ENCODE measurements at places on chromosomes 7 and 10.
A peak's percentile ranks its signal among the peaks of the same experiment; 100 is the strongest.

DNA sequence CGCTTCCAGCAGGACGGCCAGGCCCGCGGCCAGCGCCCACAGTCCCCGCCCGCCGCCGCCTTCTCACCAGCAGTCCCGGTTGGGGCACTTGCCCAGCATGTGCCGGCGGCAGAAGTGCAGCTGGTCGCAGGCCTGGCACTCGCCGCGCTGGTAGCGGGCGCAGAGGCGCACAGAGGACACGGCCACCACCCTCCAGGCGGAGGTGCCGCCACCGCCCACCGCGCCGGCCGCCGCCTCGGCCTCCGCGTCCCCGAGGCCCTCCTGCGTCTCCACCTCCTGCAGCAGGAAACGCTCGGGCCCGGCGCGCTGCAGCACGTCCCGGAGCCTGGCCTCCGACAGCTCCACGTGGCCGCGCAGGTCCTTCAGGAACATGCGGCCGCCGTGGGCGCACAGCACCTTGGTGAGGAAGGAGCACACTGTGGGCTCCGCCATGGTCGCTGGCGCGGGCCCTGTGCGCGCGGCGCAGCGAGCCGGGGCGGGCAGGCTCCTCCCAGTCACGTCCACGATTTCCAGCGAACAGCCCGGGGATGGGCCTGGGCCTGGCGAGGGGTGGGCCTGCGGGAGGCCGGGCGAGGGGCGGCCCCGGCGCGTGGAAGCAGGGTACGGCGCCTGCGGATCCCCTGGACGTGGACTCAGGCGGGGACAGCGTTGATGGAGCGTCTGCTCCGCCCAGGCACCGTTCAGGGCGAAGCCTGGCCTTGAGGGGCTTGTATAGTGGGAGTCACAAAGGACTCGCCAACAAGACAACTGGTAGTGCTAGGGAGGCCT is at the start of gene ZC3HAV1L:
TSS of gene ZC3HAV1L (minus strand) at position 457 of the 768 bp plus-strand sequence. CDS start at position 432, 25 bp downstream.
- peak; percentile 82 for DNase-seq

- peak; percentile 92 for DNase-seq
These were observed 22.5 kb downstream of the CCDC186 start for GRCh38 chr10:114151486-114151885.

- DNase-seq: peak; percentile 87
These were observed 30.1 kb upstream of the KMT2E start for GRCh38 chr7:104983578-104984539.

DNA sequence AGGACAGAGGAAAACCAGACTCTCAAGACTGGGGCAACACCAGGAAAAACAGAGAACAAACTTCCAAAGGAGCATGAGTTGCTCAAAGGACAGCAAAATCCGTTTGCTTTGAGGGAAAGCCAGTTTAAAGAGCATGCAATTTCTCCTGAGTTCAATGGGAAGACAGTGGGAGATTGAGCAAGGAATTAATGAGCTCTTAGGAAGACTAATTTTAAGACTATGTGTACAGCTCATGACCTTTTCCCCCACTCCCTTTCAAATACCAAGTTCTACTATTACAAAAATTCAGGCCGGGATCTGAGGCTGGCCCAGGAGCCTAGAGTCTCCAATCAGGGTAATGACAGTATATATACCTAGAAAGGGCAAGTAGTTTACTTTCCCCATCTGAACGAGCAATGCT is 79.2 kb downstream of the EPDR1 start:
- DNase-seq: no peak

- DNase-seq: peak; percentile 49
These were observed 63.0 kb downstream of the VOPP1 start for GRCh38 chr7:55509322-55509721.

GRCh38 chr10:31927884-31928548 is 615 bp downstream of the ARHGAP12 start:
- peak; percentile 63 for DNase-seq

DNA sequence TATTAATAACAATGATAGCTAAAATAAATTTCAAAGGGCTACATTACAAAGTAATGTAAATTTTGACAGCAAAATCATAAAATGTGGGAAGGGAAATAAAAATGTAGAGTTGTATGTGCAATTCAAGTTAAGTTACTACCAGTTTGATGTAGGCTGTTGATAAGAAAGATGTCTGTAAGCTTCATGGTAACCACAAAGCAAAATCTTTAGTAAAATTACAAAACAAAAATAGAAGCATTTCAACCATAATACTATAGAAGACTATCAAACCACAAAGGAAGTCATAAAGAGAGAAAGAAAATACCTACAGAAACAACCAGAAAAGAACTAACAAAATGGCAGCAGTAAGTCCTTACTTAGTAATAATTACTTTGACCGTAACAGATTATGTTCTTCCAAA is 99.1 kb downstream of the C7orf25 start:
- DNase-seq: no peak

- no peak for DNase-seq
These were observed 170.5 kb upstream of the NPSR1 start for GRCh38 chr7:34487391-34488115.

- DNase-seq: no peak
These were observed 11.7 kb upstream of the RAMP3 start for GRCh38 chr7:45145881-45146280.

- DNase-seq: no peak
These were observed 78.4 kb upstream of the TMEM168 start for GRCh38 chr7:112868609-112869008.

DNA sequence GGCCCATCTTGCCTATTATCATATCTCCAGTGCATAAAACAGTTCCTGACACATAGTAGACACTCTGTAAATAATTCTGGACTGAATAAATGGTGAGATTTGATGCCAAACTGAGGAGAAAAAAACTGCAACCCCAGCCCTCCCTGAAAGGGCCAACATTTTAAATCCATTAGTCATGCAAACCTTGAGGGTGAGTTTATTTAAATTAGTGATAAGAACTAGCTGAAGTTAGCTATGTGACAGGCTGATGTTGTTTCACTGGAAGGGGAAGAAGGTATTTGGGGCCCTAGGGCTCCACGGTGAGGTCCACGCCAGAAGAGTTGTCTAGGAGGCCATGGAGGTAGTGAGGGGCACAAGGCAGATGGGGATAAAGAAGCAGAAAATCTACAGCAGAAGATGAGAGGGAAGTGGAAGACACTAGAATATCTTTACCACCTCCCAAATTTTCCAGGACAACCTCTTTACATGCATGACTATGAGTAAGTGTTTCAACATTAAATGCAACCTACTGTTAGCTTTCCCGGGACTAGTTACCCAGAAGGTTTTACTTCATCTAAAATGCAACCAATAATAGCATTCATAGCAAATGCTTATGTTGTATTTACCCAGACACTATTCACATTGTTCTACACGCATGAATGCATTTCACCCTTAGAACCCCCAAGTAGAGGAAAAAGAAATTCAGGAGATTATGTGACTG is 183.2 kb upstream of the LYZL1 start:
- peak; percentile 81 for DNase-seq

DNA sequence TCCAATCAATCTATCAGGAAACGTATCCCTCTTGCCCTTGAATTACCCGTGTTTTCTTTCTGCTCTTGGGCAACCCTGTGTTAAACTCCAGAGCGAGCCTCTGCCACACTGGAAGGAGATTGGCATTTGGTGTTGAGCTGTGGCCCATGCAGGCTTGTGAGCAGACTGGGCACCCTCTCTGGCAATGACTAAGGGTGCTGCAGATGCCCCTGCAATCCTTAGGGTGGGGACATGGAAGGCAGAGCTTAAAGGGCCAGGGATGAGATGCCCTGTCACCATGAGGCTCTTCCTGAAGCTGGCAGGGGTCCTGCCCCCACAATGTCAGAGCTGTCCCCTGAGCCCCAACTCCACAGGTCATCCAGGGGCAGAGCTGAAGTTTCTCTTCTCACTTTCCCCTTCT is 19.5 kb upstream of the FAM180A start:
- no peak for DNase-seq

DNA sequence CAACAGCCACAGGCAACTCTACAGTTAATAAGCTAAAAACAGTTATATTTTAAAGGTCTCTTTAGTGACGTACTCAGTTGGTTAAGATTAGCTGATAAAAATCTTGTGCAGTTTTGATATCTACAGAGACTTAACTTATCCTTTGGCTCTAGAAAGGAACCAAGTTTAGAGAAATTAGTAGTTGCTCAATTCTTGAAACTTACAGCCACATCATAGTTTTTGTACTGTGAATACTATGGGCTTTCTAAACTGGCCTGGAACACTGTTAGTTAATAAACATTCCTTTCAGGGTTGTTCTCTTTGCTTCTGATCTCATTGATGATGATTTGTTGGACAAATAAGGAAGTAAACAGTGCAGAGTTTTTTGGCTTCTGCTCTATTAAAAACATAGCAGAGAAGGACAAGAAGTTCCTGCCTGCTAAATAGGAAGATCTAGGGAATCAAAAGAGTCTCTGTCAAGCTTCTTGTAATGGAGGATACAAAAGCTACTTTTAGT is 73.1 kb downstream of the MKLN1 start:
- no peak for DNase-seq

- peak; percentile 94 for DNase-seq
These were observed 21.8 kb downstream of the NET1 start for GRCh38 chr10:5434017-5434753.

DNA sequence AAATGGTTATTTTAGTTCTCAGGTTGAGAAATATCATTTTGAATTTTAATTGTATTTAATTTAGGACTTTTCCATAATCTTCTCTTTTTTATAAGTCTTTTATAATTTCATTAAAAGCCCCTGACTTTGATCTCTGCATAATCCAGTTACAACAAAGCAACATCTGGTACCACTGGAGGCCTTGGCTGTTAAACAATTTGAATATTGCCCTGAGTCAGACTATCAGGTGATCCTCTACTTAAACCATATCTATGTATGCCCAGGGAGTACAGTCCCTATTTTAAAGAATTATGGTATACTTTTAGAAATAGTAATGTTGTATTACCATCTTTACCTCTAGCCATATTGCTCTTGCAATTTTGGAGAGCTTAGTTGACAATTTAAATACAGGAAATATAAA is 119.1 kb downstream of the MAGI2 start:
- DNase-seq: no peak

- peak; percentile 15 for DNase-seq
These were observed 57.1 kb upstream of the RHOBTB1 start for GRCh38 chr10:61000769-61001730.

GRCh38 chr10:29239569-29240472 is 49.0 kb upstream of the LYZL1 start:
- DNase-seq: peak; percentile 8

DNA sequence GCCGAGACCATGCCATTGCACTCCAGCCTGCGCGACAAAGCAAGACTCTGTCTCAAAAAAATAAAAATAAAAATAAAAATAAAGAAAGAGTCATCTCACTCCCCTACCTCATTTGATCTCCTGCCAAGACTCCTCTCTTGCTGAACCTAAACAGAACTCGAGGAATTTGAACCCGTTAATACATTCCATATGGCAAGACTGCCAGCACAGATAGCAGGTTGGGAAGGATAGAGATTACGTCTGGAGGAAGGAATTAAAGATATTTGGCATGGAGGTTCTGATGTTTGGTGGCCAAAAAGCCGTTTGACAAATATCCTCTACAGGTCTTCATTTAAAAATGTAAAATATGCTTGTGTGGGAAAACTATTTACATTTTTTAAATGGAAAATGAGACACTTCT is 549.6 kb downstream of the HTR7 start:
- DNase-seq: peak; percentile 82

GRCh38 chr10:8055420-8056349 is 1.2 kb downstream of the GATA3 start:
- no peak for DNase-seq

DNA sequence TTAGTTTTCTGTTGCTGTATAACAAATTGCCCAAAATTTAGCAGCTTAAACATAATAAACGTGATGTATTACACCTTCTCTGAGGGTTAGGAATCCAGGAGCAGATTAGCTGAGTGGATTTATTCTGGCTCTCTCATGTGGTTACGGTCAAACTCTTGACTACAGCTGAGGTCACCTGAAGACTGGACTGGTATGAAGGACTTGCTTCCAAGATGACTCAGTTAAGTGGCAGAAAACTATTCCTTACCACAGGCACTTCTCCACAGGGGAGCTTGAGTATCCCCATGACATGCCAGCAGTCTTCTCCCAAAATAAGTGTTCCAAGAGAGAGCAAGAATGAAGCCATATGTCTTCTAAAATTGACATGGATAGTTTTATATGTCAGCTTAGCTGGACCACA is 957.2 kb upstream of the GHITM start:
- DNase-seq: peak; percentile 23

GRCh38 chr10:4541292-4541691 is 284.7 kb upstream of the AKR1E2 start:
- DNase-seq: peak; percentile 98

- DNase-seq: no peak
These were observed 151.2 kb downstream of the PLXNA4 start for GRCh38 chr7:132424821-132425724.

DNA sequence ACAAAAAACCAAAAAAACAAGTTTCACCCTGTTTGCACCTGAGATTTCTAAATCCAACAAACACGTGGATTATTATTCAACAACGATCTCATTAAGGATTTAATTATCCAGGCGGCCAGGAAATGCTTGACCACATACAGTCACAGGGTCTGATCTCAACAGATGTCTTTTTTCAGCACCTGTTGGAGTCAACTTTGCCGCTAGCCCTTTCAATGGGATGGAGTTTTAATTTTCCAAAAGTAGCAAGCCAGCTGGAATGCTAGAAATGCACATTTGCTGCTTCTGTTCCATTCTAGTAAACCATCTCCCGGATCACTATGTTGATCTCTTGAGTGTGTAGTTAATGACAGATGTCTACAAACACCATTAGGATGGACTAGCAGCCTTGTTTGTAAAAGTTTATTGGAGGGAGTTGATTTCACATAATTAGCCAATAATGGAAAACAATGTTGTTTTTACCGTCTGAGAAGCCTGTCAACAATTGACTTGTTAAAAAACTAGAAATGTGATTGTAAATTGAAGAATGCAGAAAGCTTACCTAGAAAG is 64.2 kb upstream of the DKK1 start:
- no peak for DNase-seq

DNA sequence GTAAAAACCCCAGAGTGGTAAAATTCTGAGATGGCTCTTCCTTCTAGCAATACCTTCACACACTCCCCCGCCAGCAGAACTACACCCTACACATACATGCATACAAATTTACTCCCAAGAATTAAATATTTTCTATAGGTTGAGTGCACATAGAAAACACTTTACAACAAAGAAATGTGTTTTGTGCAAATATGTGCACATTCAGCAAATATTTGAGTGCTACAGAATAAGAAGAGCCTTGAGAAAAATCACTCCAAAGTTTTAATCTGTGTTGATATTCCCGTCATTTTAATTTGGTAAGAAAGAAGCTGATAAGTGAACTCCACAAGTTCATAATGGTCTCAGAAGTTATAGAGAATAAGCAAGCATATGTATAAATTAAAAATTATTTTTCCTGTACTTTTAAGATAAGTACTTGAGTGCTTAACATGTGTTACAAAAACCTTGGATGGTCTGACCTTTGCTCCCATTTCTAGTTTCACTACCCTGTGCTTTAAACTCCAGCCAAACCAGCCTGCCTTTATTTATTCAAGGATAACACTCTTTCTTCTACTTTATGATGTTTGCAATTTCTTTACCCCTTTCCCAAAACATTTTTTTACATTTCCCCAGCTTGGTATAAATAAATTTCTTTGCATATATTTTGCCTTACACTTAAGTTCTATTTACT is 733.5 kb upstream of the LRRTM3 start:
- no peak for DNase-seq
